Fibroblast of skin of right biceps (primary cell): ENCODE measurements at places on chromosomes 12 and 14.

GRCh38 chr12:55940065-55940732, 9.2 kb downstream of the DGKA start:
- peak; percentile 80 for DNase-seq

GRCh38 chr12:58583940-58584339, 336.4 kb downstream of the LRIG3 start:
- peak; percentile 38 for DNase-seq

DNA sequence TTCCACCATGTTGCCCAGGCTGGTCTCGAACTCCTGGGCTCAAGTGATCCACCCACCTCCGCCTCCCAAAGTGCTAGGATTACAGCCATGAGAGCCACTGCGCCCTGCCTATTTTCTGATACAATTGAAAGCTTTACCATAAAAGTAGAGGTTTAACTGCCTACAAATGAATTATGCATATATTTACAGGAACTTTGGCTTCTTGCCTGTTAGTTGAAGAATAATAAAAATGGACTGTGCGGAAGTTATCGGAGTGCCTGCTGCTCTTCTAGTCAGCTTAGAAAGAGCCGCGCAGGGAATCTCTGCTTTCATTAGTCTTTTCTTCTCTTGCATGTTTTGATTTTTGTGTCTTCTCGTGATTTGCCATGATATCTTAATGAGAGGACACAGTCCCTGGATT, 34.5 kb downstream of the PPP2R5C start:
- no peak for DNase-seq

GRCh38 chr12:11576104-11576503, 73.4 kb upstream of the ETV6 start:
- peak; percentile 83 for DNase-seq

GRCh38 chr12:86283620-86284019, 27.4 kb upstream of the MGAT4C start:
- DNase-seq, result no peak

GRCh38 chr14:99728981-99729451, 44.9 kb downstream of the CYP46A1 start:
- DNase-seq, result no peak

DNA sequence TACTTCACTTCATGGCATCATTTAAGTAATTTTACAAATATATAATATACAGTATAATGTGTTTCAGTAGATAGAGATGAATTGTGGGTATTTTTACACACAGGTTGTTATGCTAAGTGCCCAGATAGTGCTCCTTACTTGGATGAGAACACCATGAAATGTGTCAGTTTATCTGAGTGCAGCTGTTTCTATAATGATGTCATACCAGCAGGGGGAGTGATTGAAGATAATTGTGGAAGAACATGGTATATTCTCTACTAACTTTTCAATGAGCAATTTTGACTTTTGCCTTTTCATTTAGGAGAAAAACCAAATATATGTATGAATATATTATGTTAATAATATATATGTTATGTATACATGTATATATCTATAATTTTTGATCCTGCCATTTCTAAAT, 221.6 kb downstream of the LRRK2 start:
- peak; percentile 1 for DNase-seq

- DNase-seq, result peak; percentile 38
These were observed 512.4 kb upstream of the TMPO start for GRCh38 chr12:98002887-98003493.

GRCh38 chr12:57148469-57149244, 1.2 kb upstream of the LRP1-AS start:
- peak; percentile 49 for DNase-seq

- no peak for DNase-seq
These were observed 104.5 kb downstream of the ESRRB start for GRCh38 chr14:76480426-76480825.

- DNase-seq, result no peak
These were observed 26.2 kb upstream of the PLEKHG6 start for GRCh38 chr12:6284273-6284672.

DNA sequence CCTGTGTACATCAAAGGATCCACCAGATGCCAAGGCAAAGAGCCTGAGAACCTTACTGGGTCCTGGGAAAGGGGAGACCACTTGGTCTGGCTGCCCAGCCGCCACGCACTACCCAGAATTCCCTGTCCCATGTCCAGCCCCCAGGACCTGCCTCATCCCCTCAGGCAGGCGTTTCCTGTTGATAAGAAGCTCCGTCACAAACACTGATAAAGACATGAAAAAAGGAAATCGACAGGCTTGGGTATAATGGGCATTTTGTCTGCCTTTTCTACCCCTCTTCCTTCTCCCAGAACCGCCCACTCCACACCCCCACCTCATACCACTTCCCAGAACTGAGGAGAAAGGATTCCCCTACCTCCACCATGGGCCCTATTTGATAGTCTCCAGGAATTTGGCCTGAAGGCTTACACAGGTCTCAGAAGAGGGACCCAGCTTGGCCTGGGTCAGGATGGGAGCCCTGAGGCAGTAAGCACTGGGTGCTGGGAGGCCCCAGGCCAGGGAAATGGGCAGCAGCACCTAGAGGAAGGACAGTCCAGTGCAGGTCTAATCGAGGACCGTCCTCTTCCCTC, 18.8 kb downstream of the ACVRL1 start:
- no peak for DNase-seq

DNA sequence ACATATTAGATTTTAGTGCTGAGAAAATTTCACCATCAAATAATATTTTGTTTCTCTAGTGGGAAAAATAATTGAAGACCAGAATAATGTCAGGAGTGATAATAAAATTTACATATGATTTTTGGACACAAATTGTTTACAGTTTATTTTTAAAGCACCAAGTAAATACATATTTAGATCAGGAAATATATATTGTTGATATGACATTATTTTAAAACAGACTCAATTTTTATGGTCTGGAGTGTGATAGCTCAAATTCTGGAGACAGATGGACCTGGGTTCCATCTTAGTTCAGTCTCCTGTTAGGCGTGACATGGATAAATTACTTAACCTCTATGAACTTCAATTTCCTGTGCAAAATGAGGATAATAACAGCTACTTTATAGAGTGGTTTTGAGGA, 135.4 kb downstream of the TPH2 start:
- no peak for DNase-seq

- DNase-seq, result peak; percentile 85
These were observed 43.9 kb upstream of the FBRSL1 start for GRCh38 chr12:132445884-132446632.

DNA sequence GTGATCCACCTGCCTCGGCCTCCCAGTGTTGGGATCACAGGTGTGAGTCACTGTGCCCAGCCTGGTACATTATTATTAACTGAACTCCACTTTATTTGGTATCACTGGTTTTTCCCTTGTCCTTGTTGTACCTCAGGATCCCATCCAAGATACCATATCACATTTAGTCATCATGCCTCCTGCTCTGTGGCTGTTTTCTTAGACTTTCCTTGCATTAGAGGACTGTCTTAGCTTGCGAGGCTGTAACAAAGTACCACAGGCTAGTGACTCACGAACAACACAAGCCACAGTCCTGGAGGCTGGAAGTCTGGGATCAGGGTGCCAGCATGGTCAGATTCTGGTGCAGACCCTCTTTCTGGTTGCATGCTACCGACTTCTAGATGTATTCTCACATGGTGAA, 12.2 kb downstream of the KLC1 start:
- peak; percentile 50 for DNase-seq

DNA sequence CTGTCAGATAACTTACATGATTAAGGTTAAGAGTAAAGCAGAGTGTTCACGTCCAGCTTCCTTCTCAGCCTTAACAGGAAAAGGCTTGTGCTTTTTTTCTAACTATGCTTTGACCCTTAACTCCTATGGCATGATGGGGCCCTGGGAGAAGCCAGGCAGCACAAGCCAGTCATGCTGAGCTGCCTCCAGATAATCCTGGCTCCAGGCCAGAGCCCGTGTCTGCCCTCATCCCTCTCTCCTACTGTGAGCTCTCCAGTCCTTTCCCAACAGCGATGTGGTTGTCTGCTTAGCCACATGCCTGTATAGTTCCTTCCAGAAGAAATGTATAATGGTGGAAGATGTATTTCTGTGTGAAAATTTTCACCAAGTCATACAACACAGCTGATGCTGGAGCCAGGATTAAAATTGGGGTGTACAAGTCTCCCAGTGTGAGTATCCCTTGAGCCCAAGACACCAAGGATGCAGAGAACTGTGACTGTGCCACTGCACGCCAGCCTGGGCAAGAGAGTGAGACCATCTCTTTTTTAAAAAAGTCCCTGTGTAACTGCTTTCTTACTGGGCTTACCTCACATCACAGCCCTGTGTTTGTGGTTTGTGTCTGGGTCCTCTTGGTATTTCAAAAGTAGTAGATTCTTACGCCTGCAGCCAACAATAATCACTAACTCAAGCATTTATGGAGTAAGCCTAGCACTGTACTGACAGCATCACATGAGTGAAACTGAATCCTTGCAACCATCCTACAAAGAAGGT, 7.9 kb upstream of the ITFG2 start:
- peak; percentile 34 for DNase-seq

GRCh38 chr14:45290547-45290946, 37.5 kb upstream of the MIS18BP1 start:
- DNase-seq, result no peak

GRCh38 chr14:33486332-33486890, 464.5 kb downstream of the EGLN3 start:
- DNase-seq, result no peak

DNA sequence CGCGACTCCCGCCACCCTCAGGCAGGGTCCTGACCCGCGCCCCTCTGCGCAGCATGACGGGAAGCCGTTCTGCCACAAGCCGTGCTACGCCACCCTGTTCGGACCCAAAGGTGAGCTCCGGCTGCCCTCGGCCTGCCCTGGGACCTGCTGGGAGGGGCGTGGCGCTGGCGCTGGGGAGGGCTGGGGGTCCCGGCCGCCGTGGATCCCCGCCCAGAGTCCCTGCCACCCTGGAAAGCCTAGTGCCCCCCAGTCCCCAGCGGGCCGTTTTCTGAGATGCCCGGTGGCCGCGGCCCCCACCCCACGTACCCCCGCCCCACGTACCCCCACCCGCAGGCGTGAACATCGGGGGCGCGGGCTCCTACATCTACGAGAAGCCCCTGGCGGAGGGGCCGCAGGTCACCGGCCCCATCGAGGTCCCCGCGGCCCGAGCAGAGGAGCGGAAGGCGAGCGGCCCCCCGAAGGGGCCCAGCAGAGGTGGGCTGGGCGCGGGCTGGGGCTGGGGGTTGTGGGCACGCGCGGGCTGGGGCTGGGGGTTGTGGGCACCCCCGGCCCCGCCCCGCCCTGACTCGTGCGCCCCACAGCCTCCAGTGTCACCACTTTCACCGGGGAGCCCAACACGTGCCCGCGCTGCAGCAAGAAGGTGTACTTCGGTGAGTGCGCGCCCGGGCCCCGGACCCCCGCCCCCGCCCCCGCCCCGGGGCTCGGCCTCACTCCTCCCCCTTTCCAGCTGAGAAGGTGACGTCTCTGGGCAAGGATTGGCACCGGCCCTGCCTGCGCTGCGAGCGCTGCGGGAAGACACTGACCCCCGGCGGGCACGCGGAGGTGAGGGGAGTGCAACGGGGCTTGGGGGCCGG, 4.0 kb downstream of the CRIP2 start:
- no peak for DNase-seq

DNA sequence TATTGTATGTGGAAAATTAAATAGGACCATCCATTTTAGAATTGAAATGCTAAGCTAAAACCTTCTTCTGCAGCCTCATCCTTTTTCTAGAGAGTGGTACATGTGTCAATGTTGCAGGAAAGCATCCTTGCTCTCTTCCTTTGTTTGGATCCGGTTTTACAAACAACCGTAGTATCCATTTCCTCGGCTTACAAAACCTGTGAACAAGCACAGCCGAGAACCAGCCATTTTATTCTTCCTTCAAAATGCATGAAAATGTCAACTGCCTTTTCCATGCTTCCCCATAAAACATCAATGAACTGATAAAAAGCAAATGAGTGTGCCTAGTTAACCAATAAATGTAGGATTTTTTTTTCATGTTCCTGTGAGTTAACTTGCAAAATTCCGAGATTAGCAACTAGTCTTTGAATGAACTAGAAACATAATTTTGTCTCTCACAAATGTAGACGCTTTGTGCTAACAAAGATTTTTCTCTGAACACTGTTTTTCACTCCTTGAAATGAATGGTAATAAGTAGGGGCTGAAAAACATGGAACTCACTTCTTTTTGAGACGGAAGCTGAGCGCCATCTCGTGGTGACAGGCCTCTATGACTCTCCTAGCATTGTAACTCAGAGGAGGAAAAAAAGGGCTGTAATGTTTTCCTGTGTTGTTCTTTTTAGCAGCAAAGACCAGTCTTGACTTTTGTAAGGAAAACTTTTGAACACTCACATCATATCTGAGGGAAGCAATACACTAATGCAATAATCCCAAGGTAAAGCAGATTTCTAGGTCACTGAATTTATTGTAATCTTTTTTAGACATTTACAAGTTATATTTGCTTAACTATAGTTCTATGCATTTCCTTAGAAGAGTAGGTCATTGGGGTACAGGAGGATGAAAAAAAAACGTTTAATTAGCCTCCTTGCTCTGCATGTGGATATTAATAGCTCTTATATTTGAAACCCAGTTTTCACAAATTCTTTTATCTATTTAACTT, 157.4 kb upstream of the FOXG1 start:
- peak; percentile 59 for DNase-seq

- peak; percentile 43 for DNase-seq
These were observed 69.4 kb upstream of the EVL start for GRCh38 chr14:99995700-99996356.

GRCh38 chr14:58089612-58090011, 62.4 kb downstream of the ARMH4 start:
- DNase-seq, result no peak

DNA sequence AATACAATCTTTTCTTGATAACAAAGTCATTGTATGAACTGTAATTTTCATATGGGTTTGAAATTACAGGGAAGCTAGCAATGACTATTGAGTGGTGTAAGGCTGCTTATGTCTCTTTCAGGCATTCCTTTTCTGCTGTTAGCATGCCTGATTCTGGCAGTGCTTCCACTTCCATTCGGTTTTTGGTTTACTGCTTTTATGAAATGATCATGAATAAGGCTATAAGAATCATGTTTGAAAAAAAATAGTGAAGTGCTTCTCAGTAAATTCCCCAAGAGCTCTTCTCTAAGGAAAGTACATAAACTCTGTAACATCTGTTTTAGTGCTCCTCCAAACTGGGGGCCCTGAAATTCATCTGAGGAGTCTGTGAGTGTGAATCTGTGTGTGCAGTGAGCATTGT, 434.0 kb upstream of the RGS6 start:
- peak; percentile 56 for DNase-seq

DNA sequence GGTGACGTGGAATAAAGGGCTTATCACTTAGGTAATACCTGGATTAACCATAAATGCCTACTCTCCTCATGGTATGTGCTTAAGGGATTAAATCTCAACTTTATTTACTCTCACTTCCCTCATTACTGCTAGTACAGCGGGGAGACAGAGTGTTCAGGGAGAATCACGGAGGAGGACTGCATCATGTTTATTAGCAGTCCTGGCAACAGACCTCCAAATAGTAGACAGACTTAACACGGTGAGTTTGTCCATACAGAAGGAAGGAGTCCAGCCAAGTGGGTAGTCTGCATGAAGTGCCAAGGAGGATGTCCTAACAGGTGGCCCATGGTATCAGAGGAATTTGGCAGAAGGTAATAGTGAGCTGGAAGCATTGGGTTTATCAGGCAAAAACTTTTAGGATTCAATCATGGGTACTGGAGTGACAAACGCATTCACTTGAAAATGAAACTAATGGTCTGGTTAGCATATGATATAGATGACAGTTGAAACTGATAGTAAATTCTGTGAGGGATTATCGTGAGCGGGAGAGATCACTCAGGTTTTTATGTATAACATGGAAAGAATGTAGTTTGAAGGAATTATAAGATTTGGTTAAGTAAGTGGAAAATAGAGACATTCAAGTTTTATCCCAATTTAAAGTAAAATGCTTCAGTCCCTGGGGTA, 471.8 kb downstream of the TMEM117 start:
- no peak for DNase-seq
